Heart left ventricle (tissue), 16 donors: ENCODE measurements at places on chromosomes 2 and 18. TPM values are rescaled to one million over a fixed set of nuclear protein-coding genes. Genes with fewer than 3 reads are reported as not detected.

The MYO1B gene
- 16.5 TPM for total RNA-seq

GRCh38 chr18:44795241-44795640 is 114.6 kb downstream of the SETBP1 start:
- DNase-seq, result no peak

DNA sequence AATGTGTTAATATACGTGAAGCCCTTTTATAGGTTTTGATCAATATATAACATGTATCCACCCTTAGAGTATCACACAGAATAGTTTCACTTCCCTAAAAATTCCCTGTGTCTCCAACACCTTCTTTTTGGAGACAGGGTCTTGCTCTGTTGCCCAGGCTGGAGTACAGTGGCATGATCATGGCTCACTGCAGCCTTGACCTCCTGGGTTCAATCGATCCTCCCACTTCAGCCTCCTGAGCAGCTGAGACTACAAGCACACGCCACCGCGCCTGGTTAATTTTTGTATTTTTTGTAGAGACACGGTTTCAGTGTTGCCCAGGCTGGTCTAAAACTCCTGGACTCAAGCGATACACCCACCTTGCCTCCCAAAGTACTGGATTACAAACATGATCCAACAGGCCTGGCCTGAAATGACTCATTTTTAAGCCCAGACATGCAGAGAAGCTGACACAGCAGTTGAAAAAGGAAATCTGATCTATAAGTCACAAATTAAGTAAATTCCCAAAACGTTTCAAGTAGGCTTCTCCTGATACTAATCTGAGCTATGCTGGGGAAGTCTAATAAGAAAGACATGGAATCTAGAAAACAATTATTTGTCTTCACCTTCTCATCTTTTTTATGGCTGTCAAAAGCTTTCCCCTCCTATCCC is 2.9 kb downstream of the DUSP11 start:
- no peak for DNase-seq

- no peak for DNase-seq
These were observed 256.2 kb downstream of the EN1 start for GRCh38 chr2:118591223-118591622.

DNA sequence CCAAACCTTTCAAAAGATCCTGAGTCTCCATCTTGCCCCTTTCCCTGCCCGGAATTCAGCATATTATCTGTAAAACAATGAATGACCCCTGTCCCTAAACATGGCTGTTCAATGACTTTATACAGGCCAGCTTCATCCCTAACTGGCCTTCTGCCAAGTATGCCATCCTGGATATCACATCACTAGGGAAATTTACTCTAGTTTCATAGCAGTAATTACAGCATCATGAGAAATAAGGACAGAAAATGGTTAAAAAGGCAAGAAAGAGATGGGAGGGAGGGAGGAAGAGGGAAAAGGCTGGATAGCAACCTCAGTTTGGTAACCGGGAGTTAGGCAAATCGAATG is 4.4 kb downstream of the MBOAT2 start:
- DNase-seq, result no peak
